ENCODE measurements at places on chromosomes 11 and 22.
A peak's percentile ranks its signal among the peaks of the same experiment; 100 is the strongest.

GRCh38 chr11:123203934-123204333 lies 8.9 kb upstream of the CLMP start:
- DNase-seq: no peak

GRCh38 chr11:40380835-40381234 lies 1078.6 kb downstream of the LRRC4C start:
- no peak for DNase-seq

DNA sequence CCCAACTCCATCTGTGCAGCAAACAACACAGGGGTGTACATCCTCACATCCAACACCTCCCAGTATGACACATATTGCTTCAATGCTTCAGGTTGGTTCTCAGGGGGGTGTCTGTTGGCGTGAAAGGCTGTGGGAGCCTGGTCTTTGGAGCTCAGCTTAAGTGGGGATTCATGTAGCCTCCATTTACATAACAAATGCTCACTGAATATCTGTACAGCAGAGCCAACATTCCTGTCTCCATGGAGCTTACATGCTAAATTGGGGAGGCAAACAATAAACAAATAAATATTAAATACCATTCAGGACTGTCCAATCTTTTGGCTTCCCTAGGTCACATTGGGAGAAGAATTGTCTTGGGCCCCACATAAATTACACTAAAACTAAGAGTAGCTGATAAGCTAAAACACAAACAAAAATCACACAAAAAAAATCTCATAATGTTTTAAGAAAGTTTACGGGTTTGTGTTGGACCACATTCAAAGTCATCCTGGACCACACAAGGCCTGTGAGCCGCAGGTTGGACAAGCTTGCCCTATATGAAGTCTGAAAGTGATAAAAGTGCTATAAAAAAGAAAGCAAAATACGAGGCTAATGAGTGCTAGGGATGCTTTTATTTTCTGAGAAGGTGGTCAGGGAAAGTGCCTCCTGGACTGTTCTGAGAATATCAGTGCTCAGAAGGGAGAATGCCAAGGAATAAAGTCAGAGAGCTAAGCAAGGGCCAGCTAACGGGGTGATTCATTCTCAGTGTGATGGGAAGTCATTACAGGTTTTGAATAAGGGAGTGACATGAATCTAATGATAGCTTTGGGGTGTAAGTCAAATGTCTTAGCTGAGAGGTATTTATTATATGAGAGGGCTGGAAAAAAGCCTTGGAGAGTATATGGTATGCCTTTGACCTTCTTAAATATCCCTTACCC lies 41.6 kb downstream of the CD44 start:
- no peak for DNase-seq

DNA sequence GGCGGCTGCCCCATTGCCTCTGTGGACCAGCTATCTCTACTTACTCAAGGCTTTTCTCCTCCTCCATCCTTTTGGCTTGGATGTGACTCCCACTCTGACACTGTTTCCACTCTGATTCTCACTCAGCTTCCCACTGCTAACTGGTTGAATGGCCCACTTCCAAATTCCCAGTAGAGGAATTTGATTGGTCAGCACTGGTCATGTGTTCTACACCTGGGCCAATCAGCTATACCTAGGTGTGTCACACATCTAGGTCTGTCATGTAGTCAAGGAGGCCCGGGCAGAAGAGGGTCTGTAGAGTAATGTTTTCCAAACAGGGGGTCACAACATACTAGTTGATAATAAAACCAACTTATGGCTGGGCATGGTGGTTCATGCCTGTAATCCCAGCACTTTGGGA lies 53.3 kb downstream of the TPBGL start:
- DNase-seq: no peak

DNA sequence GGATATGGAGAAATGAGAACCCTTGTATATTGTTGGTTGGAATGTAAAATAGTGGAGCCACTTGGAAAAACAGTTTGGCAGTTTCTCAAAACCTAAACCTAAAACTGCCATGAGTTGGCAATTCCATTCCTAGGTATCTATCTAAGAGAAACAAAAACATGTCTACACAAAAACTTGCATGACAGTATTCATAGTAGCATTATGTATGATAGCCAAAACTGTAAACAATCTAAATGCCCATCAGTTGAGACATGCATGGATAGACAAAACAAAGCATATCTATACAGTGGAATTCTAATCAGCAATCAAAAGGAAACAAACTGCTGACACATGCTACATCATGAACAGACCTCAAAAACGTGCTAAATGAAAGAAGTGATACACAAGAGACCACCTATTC lies 34.9 kb downstream of the TRAF6 start:
- no peak for DNase-seq

DNA sequence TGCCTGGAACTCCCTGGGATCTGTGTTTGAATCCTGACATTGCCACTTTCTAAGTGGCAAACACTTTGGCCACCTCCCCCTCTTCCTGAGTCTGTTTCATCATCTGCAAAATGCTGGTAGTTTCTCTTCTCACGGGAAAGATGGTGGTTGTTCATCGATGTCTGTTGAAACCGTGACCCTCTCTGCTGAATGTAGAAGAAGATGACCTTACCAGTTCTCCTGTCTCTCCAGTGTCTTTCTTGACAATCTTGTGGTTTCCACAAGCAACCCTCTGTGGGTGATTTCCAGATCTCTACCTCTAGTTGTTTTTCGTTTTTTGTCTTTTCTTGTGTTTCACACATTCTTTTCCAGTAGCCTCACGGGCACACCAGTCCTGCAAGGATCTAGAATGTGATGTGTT lies 27.5 kb downstream of the ZBTB16 start:
- no peak for DNase-seq

- no peak for DNase-seq
These were observed 76.0 kb downstream of the EHF start for GRCh38 chr11:34696862-34697261.

DNA sequence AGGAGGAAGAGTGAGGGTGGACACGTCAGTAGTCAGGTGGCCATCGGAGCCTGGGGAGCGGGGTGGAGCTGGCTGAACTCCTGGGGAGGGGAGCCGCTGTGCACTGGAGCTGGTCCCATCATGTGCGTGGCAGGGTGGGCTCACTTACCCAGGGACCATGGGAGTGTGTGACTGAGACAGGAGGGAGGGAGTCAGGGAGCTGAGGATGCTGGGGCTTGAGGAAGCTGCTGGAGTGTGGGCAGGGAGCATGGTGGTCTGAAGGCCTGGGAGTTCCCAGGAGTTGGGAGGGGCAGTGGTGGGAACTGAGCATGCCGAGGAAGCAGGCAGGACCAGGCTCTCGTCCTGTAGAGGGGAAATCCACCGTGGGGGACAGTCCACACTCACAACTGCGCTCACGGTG lies 18.0 kb downstream of the CLDN5 start:
- DNase-seq: no peak

DNA sequence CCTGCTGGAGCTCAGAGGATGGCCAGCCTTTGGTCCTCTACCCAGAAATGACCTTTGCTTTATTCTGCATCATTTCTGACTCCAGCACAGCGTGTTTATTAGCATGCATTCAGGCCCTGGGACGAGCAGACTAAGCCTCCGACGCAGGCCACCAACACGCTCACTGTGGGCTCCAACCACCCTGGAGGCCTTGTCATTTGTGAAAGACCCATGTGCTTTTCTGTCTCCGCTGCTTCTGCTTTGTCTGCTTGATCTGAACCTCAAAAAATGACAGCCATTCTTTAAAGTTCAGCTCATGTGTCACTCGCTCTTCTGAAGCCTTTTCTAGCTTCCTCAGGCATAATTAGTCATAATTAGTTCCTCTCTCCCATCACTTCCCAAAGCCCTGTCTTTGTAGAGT lies 109.1 kb upstream of the TIMP3 start:
- DNase-seq: no peak

DNA sequence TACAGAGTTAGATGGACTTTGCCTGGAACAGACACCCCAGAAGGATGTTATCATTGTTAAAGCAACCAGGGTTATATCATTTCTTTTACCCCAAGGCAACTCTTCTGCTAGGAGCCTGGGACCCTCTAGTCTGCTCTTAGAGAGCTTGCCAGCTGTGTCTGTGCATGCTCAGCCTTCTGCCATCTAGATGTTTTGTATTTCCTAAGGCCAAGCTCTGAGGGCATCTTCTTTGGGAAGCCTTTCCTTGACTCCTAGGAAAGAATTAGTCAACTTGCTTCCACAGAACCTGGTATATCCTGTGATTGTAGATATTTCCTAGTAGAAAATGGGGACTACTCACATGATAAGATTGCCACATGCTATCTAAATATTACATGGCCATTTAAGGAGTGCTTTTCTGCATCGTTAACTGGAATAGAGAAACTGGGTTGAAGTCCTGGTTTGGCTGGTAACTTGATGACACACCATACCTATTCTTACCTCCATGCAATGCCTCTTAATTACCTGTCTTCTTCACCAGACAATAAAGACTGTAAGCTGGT lies 87.6 kb downstream of the STIM1 start:
- no peak for DNase-seq

DNA sequence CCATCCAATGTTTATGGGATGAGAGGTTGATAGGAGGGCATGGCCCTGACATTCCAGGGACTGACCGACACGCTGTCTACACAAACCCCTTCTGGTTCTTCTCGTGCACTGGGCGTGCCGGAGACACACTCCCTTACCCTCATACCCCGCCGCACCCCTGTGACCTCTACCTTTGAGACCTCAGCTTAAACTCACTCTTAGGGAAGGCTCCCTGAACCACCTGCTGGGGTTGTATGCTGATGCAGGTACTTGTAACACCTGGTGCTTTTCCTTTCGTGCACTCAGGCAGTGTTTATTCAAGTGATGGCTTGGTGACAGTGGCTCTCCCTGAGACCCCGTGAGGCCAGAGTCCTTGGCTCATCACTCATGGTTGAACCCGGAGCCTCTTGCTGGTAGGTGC lies 12.0 kb downstream of the PPARA start:
- DNase-seq: no peak

DNA sequence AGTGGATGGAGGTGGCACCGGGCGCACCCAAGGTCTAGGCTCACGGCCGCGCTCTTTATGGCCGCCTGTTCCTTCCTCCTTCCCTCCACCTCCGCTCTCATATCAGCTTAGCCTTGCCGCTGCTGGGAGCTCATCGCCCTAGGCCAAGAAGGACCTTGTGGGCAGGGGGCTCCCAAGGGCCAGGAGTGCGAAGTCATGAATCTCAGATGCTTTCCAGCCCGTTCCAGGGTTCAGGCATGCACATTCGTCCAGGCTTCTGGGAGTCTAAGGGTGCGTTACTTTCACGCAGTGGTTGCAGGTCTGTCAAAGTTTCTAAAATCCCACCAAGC lies 4.1 kb upstream of the GALR3 start:
- DNase-seq: no peak

- DNase-seq: no peak
These were observed 33.1 kb upstream of the MRGPRX1 start for GRCh38 chr11:18972336-18972735.

DNA sequence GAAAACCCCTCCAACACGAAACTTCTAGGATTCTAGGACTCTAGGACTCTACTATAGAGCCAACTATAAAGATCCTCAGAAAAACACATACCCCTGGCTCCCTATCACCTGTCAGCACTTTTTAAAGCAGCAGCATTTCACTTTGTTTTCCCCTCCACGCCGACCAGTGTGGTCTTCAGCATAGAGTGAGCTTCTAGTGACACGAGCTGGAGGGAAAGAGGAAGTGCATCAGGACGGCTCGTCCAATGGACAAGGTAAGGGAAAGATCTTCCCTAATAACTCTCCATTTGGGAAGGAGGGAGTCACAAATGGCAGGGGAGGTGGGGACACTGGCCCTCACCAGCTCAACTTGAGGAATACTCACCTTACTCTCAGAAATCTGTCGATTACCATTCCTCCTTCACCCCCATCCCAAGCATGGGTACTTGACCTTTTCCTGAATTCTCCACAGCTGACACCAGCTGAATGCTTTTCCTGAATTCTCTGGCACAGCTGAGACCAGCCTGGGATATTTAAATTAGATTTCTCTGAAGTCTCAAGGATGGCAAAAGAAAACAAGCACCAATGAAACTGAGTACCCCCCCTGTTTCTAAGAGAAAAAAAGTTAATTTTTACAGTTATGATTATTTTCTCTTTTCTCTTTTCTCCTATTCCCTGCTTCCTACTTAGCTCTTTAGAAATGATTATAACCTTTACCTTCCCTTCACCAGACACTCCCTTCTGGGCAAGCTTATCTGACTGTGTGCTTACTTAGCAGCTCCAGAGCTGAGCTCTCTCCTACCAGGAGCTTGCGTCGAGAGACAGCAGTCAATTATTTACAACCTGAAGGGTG lies 33.3 kb upstream of the NNMT start:
- DNase-seq: no peak

DNA sequence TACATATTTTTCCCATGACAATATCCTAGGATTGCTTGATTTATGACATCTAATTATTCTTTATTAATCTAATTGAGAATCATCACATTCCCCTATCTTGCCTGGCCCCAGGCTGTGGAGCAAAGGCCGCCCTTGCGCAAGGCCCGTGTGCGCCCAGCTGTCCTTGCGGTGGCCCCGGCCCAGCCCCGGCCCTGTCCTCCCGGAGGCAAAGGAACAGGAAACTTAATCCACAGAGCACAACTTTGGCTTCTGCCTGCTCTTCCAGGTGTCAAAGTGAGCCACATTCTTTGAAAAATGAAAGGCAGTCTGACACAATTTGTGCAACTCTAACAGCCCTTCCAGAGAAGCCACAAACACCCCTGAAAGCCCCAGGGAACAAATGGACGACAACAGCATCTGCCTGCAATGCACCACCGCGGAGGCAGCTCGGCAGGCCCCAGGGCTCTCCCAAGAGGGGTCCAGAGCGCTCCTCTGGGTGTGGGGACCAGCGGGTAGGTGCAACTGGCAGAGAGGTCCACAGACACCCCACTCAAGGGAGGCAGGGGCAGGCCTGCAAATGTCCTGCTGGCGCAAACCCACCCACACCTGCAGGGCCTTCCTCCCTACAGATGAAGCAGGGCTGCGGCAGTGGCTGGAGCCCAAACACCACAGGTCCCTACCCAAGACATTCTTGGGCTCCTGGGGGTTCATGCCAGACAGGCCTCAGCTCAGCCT lies 30.3 kb downstream of the GNB1L start:
- DNase-seq: no peak

DNA sequence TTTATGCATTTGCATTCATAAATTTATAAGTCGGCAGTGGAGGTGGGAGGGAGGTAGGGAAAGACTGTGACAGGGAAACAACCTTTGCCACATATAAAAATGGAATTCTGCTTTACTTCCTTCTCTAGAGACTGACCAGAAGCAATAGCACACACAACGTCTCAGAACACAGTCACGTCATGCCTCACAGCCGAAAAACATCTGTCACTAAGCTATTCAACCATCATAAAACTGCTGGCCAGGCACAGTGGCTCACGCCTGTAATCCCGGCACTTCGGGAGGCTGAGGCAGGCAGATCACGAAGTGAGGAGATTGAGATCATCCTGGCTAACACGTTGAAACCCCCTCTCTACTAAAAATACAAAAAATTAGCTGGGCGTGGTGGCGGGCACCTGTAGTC lies 101.0 kb upstream of the CHRM4 start:
- DNase-seq: no peak

- peak; percentile 50 for DNase-seq
These were observed 27.3 kb upstream of the NXPE4 start for GRCh38 chr11:114622858-114623257.

DNA sequence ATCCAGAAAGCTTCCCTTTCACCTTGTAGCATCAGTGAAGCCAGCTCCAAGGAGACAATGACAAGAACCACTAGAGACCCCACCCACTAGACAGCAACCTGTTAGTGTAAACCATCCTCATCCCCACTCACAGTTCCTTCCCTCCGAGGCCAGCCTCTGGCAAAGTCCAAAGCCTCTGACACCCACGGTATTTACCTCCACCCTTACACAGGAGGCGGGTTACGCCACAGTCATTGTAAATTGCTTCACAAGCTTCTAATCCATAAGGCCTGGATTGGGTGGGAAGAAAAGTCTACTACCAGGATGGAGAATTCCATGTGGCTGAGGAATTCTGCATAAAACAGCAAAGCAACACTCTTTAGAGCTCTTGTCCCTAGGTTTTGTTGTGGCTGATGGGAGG lies 287.4 kb downstream of the BUD13 start:
- no peak for DNase-seq

All from GM06990 (cell line).